ENCODE measurements at places on chromosomes 3 and 15. TPM values are rescaled to one million over a fixed set of nuclear protein-coding genes. Genes with fewer than 3 reads are reported as not detected.

Gene CCDC39
- total RNA-seq, result not detected

Gene FGF7
- total RNA-seq, result not detected

Gene CLRN1
- not detected for total RNA-seq

Gene EPHB1
- total RNA-seq, result 24.1 TPM

Gene LIPC
- total RNA-seq, result not detected

Gene PLOD2
- total RNA-seq, result not detected

Gene ATP6V1A
- total RNA-seq, result 39.7 TPM

Gene CHRNA7
- total RNA-seq, result not detected

Gene MAP6D1
- total RNA-seq, result 10.8 TPM

Gene SLC2A2
- total RNA-seq, result not detected

Gene CXCR6
- not detected for total RNA-seq

Gene MKRN2OS
- total RNA-seq, result not detected

Gene TRIP4
- 11.9 TPM for total RNA-seq

All from Karpas-422 (cell line).